ENCODE measurements at places on chromosomes 1 and 21. TPM values are rescaled to one million over a fixed set of nuclear protein-coding genes. Genes with fewer than 3 reads are reported as not detected.

Gene NBPF6
- total RNA-seq, result not detected

Gene KCNJ9
- not detected for total RNA-seq

Gene XKR8
- total RNA-seq, result 7.7 TPM

Gene NUDT4B
- 0.55 TPM for total RNA-seq

Gene CREG1
- 11.6 TPM for total RNA-seq

Gene ANGPTL1
- total RNA-seq, result 0.22 TPM

GRCh38 chr1:167714098-167714438, 7.7 kb upstream of the MPZL1 start:
- no peak for DNase-seq
- H3K27me3 ChIP-seq, result no peaks in the 10 kb centered on the region
- H3K36me3 ChIP-seq, result no peaks in the 10 kb centered on the region
- H3K27ac ChIP-seq, result peak overlapping the region; percentile 38

DNA sequence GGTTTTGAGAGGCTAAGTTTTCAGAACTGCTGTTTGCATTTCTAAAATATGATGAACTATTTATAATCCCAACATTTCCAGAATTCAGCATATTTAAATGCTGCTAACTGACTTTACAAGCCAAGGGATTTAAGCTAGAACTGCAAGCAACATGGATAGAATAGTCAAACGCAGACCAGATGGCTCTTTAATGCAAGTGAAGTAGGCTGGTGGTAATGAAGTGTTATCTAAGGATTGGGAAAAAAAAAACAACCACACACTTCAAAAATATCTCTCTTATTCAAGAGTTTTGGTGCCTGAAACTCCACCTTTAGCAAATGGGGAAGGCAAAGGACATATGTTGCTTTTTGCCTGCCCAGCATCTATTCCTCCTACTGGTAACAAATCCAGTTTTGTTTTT, 20.9 kb upstream of the SSX2IP start:
- no peaks in the 10 kb centered on the region for H3K4me1 ChIP-seq
- H3K4me3 ChIP-seq, result no peak overlapping the region
- no peak for DNase-seq
- H3K27ac ChIP-seq, result no peak overlapping the region
- no peaks in the 10 kb centered on the region for H3K27me3 ChIP-seq
- H3K36me3 ChIP-seq, result no peaks in the 10 kb centered on the region

DNA sequence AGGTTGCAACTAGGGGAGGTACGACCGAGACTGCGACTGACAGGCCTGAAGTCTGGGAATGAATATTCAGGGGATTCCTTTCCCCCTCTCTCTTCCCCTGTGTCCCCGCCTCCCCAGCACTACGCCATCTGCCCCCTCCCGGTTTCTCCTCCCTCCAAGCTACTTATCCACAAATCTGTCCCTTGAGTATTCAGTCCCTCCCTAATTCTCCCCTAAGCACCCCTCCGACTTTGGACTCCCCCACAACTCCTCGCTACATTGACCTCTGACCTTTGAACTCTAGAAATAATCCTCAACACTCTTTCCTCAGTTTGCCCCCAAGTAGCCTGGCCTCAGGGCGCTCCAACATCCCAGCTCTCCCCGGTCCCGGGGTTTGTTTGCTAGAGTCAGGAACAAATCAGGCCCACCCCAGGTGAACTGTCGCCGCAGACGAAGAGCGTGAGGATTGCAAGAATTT, 393 bp downstream of the LYSMD1 start:
- H3K4me1 ChIP-seq, result peaks cover 44% of the 10 kb centered on the region
- no peaks in the 10 kb centered on the region for H3K27me3 ChIP-seq
- DNase-seq, result no peak
- H3K36me3 ChIP-seq, result peaks cover 7% of the 10 kb centered on the region

DNA sequence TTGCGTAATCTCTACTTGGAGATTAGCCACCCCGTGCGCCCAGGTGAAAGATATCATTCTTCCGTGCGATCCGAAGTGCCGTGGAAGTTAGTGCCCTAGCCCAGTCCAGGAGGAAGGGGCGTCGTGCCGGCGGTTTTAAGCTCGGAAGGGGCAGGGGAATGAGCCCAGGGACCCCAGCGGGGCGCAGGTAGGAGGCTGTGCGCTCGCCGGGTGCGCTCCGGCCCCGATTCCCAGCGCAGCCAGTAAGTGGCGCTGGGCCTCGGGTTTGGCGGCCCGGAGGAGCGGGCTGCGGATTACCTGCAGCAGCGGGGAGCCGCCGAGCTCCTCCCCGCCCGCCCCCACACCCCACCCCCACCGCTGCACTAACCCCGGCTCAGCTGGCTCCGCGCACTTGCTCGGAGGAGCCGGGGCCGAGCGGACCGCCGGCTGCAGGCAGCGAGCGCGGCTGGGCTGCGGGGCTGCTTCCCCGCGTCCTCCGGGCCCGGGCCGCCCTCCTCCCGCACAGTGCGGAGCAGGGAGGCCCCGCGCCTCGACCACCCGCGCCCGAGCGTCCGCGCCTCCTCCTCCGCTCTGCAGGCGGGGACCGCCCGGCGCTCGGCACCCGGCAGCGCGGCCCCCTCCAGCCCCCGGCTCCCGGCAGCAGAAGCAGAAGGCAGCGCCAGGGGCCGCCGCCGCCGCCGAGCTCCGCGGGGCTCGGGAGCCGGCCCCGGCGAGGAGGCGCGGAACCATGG, at the start of gene RYR2:
Gene RYR2, plus strand, starts transcription at position 390 of the 731 bp plus-strand sequence. Its CDS starts 338 bp downstream, at position 728.
- H3K27me3 ChIP-seq, result peaks cover 22% of the 10 kb centered on the region
- no peak for DNase-seq

GRCh38 chr1:50750021-50750619, 209.9 kb downstream of the FAF1 start:
- no peaks in the 10 kb centered on the region for H3K27me3 ChIP-seq
- H3K36me3 ChIP-seq, result peaks cover 6% of the 10 kb centered on the region
- H3K4me1 ChIP-seq, result no peaks in the 10 kb centered on the region
- H3K4me3 ChIP-seq, result no peak overlapping the region

DNA sequence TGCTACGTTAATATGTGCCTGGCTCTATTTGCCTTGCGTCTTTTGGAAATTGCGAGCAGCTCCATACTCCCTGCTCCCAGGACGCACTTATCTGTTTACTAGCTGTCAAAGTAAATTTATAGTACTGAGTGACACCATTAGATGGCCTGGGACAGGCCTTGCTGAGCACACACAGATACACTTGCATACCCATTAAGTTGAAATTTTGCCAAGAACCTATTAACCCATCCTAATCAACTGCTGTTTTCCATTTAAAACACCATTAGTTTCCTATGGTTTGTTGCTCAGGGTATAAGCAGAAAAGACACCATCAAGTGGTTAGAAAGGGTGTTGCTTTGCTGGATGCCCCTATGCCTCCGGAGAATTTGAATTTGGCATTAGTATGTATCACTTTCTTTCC, 187.3 kb downstream of the SLC44A5 start:
- H3K27ac ChIP-seq, result no peak overlapping the region
- H3K4me3 ChIP-seq, result no peak overlapping the region
- no peaks in the 10 kb centered on the region for H3K36me3 ChIP-seq
- no peaks in the 10 kb centered on the region for H3K4me1 ChIP-seq
- DNase-seq, result no peak
- no peaks in the 10 kb centered on the region for H3K27me3 ChIP-seq

- H3K36me3 ChIP-seq, result no peaks in the 10 kb centered on the region
- DNase-seq, result no peak
- H3K4me1 ChIP-seq, result peaks cover 35% of the 10 kb centered on the region
These were observed 4.7 kb upstream of the PTPN22 start for GRCh38 chr1:113876176-113876575.

DNA sequence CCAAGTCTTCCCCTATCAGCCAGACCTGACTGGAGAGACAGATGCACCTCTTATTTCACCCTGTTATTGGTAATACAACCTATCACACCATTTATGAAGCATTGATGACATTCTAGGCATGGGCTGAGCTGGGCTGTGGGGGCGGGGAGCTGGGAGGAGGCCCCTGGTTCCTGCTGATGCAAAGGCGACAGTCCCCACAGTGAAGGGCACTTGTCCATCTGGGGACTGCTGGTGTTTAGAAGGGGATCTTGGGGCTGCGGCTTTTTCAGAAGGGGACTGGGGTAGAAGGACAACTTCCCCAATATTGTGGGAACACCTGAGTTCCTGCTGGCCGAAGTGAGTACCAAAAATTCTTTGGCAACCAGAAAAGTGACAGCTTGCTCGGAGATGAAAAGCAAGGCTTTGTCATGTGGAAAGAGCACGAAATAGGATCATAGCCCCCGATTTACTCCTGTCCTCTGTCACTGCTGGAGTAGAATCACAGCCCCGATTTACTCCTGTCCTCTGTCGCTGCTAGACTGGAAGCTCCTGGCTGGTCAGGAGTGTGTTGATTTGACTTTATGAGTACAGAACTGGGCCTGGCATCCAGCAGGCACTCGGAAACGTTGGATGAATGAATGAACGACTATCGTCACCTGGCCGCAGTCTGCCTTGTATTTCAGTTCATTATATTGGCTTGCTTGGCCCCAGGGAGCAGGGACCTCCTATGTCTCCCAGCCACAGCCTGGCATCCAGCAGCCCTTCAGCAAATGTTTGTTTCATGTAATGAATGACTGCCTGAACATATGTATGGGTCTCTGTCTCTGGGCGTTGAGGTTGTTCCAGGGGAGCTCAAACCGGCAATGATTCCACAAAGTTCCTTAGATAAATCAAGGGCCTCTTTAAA, 16.5 kb upstream of the ETV3L start:
- H3K4me1 ChIP-seq, result peaks cover 8% of the 10 kb centered on the region
- no peak overlapping the region for H3K4me3 ChIP-seq
- no peak overlapping the region for H3K27ac ChIP-seq

DNA sequence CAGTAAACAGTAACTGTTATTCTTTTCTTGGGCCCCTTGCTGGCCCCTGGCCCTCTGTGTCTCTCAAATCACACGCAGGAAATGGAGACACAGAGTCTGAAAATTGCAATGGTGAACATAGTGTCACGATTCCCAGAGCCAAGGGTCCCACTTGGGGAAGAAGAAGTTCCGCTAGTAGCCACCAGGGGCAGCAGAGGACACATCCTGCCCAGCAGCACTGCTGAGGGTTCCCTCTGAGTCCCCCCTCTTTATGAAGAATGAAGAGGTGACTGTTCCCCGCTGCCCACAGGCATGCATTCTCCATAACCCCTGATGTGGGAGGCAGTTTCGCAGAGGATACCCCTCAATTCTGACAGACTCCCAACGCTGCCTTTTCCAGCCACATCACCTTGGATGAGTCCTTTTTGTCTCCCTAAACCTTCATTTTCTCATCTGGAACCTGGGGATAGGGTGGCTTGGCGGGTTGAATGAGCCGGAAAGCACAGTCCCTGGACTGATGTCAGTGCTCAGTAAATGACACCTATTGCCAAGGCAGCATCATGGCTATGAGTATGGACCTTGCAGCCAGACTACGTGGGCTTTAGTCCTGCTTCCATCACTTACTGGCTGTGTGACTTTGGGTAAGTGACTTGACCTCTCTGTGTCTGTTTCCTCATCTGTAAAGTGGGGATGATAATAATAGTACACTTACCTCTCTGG, 238.0 kb upstream of the TMEM51 start:
- H3K4me3 ChIP-seq, result no peak overlapping the region
- peaks cover 18% of the 10 kb centered on the region for H3K27me3 ChIP-seq
- no peak for DNase-seq
- no peaks in the 10 kb centered on the region for H3K4me1 ChIP-seq

DNA sequence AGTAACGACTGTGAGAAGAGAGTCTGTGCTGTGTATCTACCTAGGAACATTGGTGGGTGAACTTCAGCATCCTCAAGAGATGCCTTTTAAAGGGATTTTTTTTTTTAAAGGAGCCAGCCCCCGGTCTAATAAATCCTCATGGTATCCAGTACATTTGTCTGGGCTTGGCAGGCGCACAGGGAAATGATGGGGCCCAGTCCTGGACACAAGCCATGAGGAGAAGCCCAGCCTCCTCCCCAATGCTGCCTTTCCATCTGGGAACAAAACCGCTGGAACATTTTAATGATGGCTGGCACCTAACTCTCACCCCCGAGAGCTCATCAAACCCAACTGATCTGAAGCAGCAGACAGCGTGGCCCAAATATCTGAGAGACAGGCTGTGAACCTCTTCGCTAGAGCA, 64.2 kb downstream of the ACOT7 start:
- H3K27ac ChIP-seq, result no peak overlapping the region
- H3K4me1 ChIP-seq, result no peaks in the 10 kb centered on the region
- H3K36me3 ChIP-seq, result peaks cover 3% of the 10 kb centered on the region

- H3K27me3 ChIP-seq, result no peaks in the 10 kb centered on the region
- DNase-seq, result no peak
- no peak overlapping the region for H3K4me3 ChIP-seq
- no peak overlapping the region for H3K27ac ChIP-seq
- H3K4me1 ChIP-seq, result no peaks in the 10 kb centered on the region
- H3K36me3 ChIP-seq, result no peaks in the 10 kb centered on the region
These were observed 344.5 kb downstream of the LMX1A start for GRCh38 chr1:165011991-165012531.

- no peak overlapping the region for H3K27ac ChIP-seq
- no peaks in the 10 kb centered on the region for H3K27me3 ChIP-seq
- peaks cover 14% of the 10 kb centered on the region for H3K36me3 ChIP-seq
- no peak for DNase-seq
- H3K4me1 ChIP-seq, result no peaks in the 10 kb centered on the region
- no peak overlapping the region for H3K4me3 ChIP-seq
These were observed 41.7 kb downstream of the PKNOX1 start for GRCh38 chr21:43015906-43016540.

- no peak overlapping the region for H3K27ac ChIP-seq
- DNase-seq, result no peak
- no peak overlapping the region for H3K4me3 ChIP-seq
- no peaks in the 10 kb centered on the region for H3K27me3 ChIP-seq
- H3K36me3 ChIP-seq, result no peaks in the 10 kb centered on the region
- no peaks in the 10 kb centered on the region for H3K4me1 ChIP-seq
These were observed 274.5 kb downstream of the S1PR1 start for GRCh38 chr1:101511202-101511891.

DNA sequence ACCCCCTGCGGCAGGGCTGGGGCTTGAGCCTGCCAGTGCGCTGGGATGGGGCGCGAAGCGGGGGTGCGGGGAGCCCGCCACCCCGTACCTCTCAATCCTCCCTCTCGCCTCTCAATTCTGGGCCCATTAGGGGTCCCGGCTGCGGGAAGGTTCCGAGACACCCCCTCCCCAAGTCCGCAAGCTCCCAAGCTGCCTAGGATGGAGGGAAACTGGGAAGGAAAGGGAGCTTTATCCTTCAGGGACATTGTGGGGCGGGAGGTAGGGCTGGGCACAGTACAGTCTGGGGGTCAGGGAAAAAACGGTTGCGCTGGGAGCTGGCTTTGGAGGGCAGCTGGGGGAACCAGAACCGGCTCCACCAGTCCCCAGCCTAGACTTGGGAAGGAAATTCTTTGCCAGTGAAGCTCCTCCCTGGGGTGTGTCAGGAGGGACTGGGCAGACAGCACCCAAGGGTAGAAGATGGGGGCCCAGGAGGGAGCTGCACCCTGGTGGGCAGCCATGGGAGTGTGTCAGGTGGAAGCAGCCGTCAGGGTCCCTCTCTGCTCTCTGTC, 904 bp downstream of the GJB3 start:
- H3K4me1 ChIP-seq, result no peaks in the 10 kb centered on the region
- DNase-seq, result no peak
- H3K27ac ChIP-seq, result no peak overlapping the region
- no peaks in the 10 kb centered on the region for H3K36me3 ChIP-seq

GRCh38 chr1:7576946-7577657, 194.0 kb upstream of the VAMP3 start:
- no peak for DNase-seq
- H3K27ac ChIP-seq, result no peak overlapping the region
- H3K36me3 ChIP-seq, result no peaks in the 10 kb centered on the region
- H3K27me3 ChIP-seq, result no peaks in the 10 kb centered on the region
